Dermis blood vessel endothelial cell (primary cell): ENCODE measurements at places on chromosomes 1 and 21. TPM values are rescaled to one million over a fixed set of nuclear protein-coding genes. Genes with fewer than 3 reads are reported as not detected.
A peak's percentile ranks its signal among the peaks of the same experiment; 100 is the strongest.

GRCh38 chr1:17420391-17420918 lies 19.0 kb downstream of the RCC2 start:
- no peak for DNase-seq

DNA sequence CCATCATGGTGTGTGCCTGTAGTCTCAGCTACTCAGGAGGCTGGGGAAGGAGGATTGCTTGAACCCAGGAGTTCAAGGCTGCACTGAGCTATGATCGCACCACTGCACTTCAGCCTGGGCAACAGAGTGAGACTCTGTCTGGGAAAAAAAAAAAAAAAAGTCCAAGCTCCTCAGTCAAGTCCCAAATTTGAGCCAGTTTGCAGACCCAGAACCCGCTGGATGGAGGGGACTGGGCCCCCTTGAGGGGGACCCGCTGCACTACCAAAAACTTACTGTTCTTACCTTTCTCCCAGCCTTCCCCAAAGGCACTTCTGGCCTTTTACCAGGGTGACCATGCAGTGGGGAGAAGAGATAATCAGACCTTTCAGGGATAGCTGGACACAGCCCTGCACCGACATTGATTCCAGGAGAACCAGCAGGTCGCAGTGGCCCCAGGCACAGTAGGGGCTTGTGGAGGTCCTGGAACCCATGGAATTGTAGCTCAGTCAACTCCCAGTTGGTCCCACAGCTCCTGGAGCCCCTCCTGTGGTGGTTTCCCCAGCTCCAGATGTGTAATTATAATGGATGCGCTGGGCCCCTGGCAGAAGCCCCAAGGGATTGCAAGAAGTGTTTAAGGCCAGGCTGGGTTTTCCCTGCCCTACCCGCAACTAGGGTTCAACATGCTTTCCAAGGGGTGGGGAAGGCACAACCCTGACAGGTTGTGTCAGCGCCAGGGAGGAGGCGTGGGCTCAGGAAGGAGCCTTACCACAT lies 4.1 kb upstream of the WNT9A start:
- DNase-seq = no peak

DNA sequence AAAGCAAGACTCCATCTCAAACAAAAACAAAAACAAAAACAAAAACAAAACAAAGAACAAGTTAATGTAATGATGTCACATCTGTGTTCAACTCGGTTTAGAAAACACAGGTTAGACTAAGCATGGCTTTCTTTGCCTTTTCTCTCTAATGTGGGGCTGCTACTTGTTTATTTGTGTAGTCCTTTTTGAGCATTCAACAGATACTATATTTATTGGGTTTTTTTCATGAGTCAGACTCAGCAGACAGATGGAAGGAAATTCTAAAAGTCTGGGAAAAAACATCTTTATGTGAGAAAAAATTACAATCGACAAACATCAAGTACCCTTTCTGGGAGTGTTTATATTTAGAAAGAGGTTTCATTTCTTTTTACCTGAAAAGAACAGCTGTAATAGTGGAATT lies 22.3 kb upstream of the OTUD3 start:
- DNase-seq = no peak

The ADCY10 gene
- total RNA-seq = under 0.01 TPM in 1 of 2 replicates, not detected in the other

- no peak for DNase-seq
Measured at GRCh38 chr1:78432016-78432415, 58.8 kb upstream of the PTGFR start.

- peak; percentile 49 for DNase-seq
Measured at GRCh38 chr1:192530254-192530653, 45.3 kb upstream of the RGS1 start.

GRCh38 chr1:150083907-150084306 lies 16.3 kb downstream of the VPS45 start:
- DNase-seq = no peak
